ENCODE measurements at places on chromosomes 11 and 22. TPM values are rescaled to one million over a fixed set of nuclear protein-coding genes. Genes with fewer than 3 reads are reported as not detected.

The GGTLC2 gene
- total RNA-seq: not detected

The GGT5 gene
- total RNA-seq: under 0.01 TPM

The SIK3 gene
- 38.1 TPM for total RNA-seq

The IGSF22 gene
- under 0.01 TPM for total RNA-seq

The CD44 gene
- total RNA-seq: 1,362 TPM

The RFPL1 gene
- not detected for total RNA-seq
